ENCODE measurements at places on chromosomes 7 and 10.

- DNase-seq: no peak
These were observed 29.6 kb downstream of the PCBD1 start for GRCh38 chr10:70858759-70859158.

GRCh38 chr7:155189590-155189989 lies 108.1 kb upstream of the INSIG1 start:
- DNase-seq: no peak

- DNase-seq: no peak
These were observed 104.2 kb downstream of the TEX36 start for GRCh38 chr10:125578658-125579315.

- DNase-seq: no peak
These were observed 5.0 kb downstream of the CYP17A1 start for GRCh38 chr10:102832248-102832647.

GRCh38 chr10:132375116-132375794 lies 21.7 kb upstream of the PWWP2B start:
- DNase-seq: no peak

GRCh38 chr7:14973712-14974428 lies 71.3 kb upstream of the DGKB start:
- DNase-seq: no peak

- DNase-seq: no peak
These were observed 177.3 kb upstream of the PHYHIPL start for GRCh38 chr10:58998924-58999713.

DNA sequence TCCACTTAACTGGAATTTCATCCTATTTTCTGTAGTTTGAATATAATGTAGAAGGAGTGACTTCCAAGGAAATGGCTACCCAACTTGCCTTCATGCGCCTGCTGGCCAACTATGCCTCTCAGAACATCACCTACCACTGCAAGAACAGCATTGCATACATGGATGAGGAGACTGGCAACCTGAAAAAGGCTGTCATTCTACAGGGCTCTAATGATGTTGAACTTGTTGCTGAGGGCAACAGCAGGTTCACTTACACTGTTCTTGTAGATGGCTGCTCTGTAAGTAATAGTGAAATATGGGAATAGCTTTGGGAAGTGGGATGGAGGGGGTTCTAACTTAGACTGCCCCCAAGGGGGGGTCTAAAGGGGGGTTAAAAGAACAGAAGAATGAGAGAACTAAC lies 34.5 kb downstream of the COL1A2 start:
- no peak for DNase-seq

GRCh38 chr10:102769375-102770107 lies 25.8 kb downstream of the WBP1L start:
- no peak for DNase-seq

DNA sequence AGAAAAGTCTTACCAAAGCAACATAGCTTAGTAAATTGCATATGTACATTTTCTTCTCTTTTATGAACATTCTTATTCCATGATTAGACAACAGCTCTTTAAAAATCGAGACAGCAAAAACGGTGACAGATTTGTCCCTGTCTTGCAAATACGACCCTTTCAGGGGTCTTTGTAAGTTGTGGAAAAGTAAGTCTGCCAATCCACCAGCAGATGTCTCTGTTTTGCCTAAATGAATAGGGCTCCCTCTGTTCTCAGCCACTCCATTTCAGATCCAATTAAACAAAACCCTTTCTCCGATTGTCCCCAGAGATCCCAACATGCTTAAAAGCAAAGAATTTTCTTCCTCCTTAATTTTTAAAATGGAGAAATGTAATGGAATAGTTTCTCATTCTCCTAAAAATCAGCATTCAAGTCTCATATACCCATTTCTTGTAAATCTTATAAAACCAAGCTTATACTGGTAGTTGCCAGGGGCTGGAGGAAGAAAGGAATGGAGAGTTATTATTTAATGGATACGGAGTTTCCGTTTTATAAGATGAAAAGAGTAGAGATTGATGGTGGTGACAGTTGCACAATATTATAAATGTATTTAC lies 61.0 kb upstream of the NFE2L3 start:
- DNase-seq: no peak

GRCh38 chr7:35280902-35281301 lies 27.0 kb upstream of the TBX20 start:
- no peak for DNase-seq

- no peak for DNase-seq
These were observed 333 bp upstream of the DDC start for GRCh38 chr7:50565559-50565916.
